ENCODE measurements at places on chromosomes 1 and 21.
A peak's percentile ranks its signal among the peaks of the same experiment; 100 is the strongest.

- peaks cover 12% of the 10 kb centered on the region for H3K36me3 ChIP-seq
- peaks cover 13% of the 10 kb centered on the region for H3K4me1 ChIP-seq
- peak within 1 kb of the TSS; percentile 94 for H3K27ac ChIP-seq
- no peaks in the 10 kb centered on the region for H3K27me3 ChIP-seq
- DNase-seq, result peak; percentile 77
- H3K4me3 ChIP-seq, result peak within 1 kb of the TSS; percentile 81
Observed at GRCh38 chr1:113759333-113760101, at the start of gene PHTF1. TSS of gene PHTF1 (minus strand) at chr1:113759486. CDS start at chr1:113758703, 783 bp downstream.

DNA sequence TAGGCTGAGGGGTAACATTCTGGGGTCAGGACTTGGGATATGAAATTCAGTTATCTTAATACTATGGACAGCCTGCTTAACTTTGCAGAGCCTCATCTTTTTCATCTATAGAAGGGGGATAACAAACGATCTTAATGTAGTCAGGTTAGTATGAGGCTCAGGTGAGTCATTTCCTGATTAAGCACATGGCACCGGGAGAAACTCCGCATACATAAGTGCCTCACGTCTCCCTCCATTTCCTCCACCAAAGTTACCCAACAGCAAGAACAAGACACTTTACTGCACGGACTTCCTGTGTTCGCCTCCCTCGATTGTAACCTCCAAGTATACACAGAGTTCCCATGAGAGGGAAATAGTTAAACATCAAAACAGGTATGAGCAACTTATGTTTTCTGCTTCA, 112.7 kb upstream of the COA6 start:
- H3K4me1 ChIP-seq, result peaks cover 22% of the 10 kb centered on the region
- peaks cover 11% of the 10 kb centered on the region for H3K27me3 ChIP-seq
- no peak overlapping the region for H3K4me3 ChIP-seq
- peak overlapping the region; percentile 76 for H3K27ac ChIP-seq
- H3K36me3 ChIP-seq, result peaks cover 3% of the 10 kb centered on the region

- no peaks in the 10 kb centered on the region for H3K36me3 ChIP-seq
- H3K4me1 ChIP-seq, result no peaks in the 10 kb centered on the region
- H3K27ac ChIP-seq, result no peak overlapping the region
- H3K27me3 ChIP-seq, result no peaks in the 10 kb centered on the region
- no peak for DNase-seq
Observed at GRCh38 chr1:69733061-69733460, 165.3 kb downstream of the LRRC7 start.

- H3K36me3 ChIP-seq, result peaks cover 23% of the 10 kb centered on the region
- H3K4me1 ChIP-seq, result peaks cover 15% of the 10 kb centered on the region
- no peak for DNase-seq
- H3K27ac ChIP-seq, result no peak overlapping the region
- no peaks in the 10 kb centered on the region for H3K27me3 ChIP-seq
Observed at GRCh38 chr1:154989195-154989860, 4.1 kb upstream of the LENEP start.

- no peaks in the 10 kb centered on the region for H3K27me3 ChIP-seq
- no peaks in the 10 kb centered on the region for H3K36me3 ChIP-seq
Observed at GRCh38 chr1:54003249-54003646, 14.7 kb downstream of the LDLRAD1 start.

DNA sequence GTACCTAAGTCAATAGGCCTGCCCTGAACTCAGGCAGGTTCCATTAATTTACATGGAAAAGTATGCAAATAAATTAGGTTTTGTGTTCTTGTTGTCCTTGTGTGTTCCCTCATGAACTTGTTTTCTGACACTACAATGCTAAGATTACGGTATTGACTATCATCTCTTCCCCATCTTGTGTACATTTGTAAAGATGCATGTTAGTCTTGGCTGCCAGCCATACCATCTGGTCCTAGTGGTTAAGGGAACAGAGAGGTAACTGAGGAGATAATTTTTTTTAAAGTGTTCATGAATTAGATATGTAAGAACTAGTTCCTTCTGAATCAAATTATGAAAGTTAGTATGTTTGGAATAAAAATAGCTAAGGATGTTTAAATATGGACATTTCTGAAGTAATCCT, 167.6 kb upstream of the ADAMTS5 start:
- no peak overlapping the region for H3K27ac ChIP-seq
- DNase-seq, result no peak
- H3K4me3 ChIP-seq, result no peak overlapping the region
- H3K27me3 ChIP-seq, result no peaks in the 10 kb centered on the region
- no peaks in the 10 kb centered on the region for H3K36me3 ChIP-seq
- H3K4me1 ChIP-seq, result no peaks in the 10 kb centered on the region

DNA sequence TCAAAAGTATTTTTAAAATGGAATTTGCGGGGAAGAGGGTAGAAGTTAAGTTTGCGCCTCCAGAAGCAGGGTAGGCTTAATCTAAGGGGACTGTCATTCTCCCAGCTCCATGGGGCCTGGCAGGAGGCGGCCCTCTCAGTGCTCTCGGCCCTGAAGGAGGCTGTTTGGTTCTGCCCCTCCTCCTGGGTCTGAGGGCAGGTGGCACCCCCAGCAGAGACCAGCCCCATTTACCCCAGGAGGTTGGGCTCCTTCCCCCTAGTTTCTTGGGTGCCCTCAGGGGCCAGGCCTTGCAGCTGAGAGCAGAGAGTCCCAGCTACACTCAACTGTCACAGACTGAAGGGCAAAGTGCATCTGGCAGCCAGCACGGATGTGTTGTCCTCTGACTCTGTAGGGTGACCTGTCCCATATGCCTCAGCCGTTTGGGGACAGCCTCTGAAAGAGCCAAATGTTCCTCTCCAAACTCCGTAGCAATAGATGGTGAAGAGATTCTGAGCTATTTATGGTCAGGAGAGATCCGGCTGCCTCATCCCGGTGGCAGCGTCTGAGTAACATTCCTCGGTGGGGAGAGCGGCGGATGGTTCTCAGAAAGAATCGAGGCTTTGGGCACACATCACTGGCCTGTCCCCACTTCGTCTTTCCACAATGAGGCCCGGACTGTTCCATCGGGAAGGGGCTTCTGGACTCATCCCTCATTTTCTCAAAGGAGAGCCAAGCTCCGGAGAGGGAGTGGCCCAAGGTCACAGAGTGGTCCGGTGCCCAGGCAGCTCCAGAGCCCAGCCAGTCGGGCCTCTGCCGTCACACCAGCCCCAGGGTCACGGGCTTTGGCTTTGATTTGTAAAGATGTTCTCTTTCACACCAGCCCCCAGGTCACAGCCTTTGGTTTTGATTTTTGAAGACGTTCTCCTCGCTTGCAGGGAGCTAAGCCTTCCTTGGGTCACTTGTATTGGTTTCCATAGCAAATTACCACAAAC, 424.2 kb upstream of the VAMP3 start:
- H3K36me3 ChIP-seq, result no peaks in the 10 kb centered on the region
- no peak overlapping the region for H3K4me3 ChIP-seq
- DNase-seq, result no peak
- H3K27ac ChIP-seq, result no peak overlapping the region
- H3K27me3 ChIP-seq, result no peaks in the 10 kb centered on the region
- H3K4me1 ChIP-seq, result no peaks in the 10 kb centered on the region

- H3K4me3 ChIP-seq, result no peak overlapping the region
- no peak overlapping the region for H3K27ac ChIP-seq
- H3K36me3 ChIP-seq, result no peaks in the 10 kb centered on the region
- H3K4me1 ChIP-seq, result no peaks in the 10 kb centered on the region
Observed at GRCh38 chr1:210707300-210708240, 378.9 kb downstream of the HHAT start.

GRCh38 chr21:37874904-37875780, 41.1 kb downstream of the KCNJ6 start:
- no peak for DNase-seq
- H3K27me3 ChIP-seq, result peaks cover 6% of the 10 kb centered on the region
- no peaks in the 10 kb centered on the region for H3K36me3 ChIP-seq
- no peak overlapping the region for H3K4me3 ChIP-seq
- H3K4me1 ChIP-seq, result peaks cover 13% of the 10 kb centered on the region

DNA sequence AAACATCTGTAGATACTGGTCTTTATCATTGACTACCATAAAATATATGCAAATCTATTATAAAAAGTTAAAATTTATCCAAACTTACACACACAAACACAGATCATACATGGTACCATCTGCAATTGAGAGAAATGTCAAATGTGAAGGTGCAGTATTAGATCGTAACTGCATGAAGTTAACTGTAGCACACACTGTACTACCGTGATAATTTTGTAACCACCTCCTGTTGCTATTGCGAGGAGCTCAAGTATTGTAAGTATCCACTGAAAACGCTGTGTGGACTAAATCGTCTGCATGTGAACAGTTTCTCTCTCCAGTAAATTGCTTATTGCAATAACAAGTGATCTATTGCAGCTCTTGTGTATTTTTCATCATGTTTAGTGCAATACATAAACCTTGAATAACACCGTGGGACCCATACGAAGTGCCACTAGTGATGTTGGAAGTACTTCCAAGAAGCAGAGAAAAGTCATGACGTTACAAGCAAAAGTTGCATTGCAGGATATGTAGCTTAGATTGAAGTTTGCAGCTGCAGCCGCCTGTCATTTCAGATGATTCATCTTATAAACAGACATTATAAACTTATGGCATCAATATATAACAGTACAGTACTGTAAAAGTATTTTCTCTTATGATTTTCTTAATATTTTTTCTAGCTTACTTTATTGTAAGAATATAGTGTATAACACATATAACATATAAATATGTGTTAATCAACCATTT, 172.9 kb downstream of the SDCCAG8 start:
- DNase-seq, result no peak
- no peak overlapping the region for H3K4me3 ChIP-seq
- H3K27ac ChIP-seq, result no peak overlapping the region
- peaks cover 13% of the 10 kb centered on the region for H3K36me3 ChIP-seq

DNA sequence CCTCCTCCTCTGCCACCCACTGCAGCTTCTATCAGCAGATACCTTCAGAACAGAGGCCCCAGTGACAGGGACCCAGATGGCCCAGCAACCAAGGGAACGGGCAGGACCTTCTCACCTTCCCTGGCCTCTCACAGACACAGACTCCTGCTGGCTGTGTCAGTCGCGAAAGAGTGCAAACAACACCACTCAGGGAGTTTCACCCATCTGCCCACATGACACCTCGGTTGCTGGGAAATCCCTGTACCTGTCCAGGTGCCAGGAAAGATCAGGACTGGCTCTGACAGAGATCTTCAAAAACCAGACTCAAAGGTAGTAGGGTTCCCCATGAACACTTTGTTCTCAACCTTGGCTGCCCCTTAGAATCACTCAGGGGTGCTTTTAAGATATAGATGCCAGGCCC, 83.5 kb upstream of the HIVEP3 start:
- DNase-seq, result no peak
- no peak overlapping the region for H3K27ac ChIP-seq
- H3K4me3 ChIP-seq, result no peak overlapping the region
- H3K4me1 ChIP-seq, result peaks cover 9% of the 10 kb centered on the region

- H3K27ac ChIP-seq, result no peak overlapping the region
- no peak for DNase-seq
- no peak overlapping the region for H3K4me3 ChIP-seq
- no peaks in the 10 kb centered on the region for H3K4me1 ChIP-seq
- no peaks in the 10 kb centered on the region for H3K36me3 ChIP-seq
Observed at GRCh38 chr1:29836651-29837646, 600.6 kb downstream of the PTPRU start.

DNA sequence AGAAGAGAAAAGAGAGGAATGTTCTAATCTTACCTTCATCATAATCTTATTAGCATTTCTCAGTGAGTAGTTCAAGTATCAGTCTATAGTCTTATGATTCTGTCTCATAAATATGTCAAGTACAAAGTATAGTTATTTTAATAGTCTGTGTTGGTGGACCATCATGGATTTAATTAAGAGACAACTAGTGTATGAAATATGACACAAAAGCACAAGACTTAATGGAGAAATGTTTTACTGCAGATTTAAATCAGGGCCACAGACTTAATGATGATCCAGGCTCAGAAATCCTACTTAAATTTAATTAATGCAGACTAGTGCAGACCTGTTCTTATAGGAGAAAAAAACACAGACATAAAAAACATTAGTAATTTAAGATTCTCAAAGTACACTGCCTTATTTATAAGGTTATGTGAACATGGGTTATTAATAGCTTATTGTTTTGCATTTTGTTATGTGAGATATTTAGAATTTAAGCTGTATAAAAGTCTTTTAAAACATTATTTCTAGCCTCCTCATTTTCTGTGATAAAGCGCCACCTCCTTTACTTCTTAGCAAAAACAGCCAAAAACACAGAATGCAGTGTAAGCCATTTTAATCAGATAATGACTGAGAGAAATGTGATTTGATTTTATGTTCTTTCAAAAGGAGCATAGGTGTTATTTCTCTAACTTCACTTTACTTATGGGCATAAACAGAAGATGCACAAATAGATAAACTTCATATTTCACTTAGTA, 255.0 kb upstream of the SNX7 start:
- DNase-seq, result no peak
- H3K4me3 ChIP-seq, result no peak overlapping the region
- peaks cover 2% of the 10 kb centered on the region for H3K27me3 ChIP-seq
- H3K4me1 ChIP-seq, result peaks cover 3% of the 10 kb centered on the region
- no peak overlapping the region for H3K27ac ChIP-seq

- no peaks in the 10 kb centered on the region for H3K36me3 ChIP-seq
- H3K27me3 ChIP-seq, result peaks cover 5% of the 10 kb centered on the region
Observed at GRCh38 chr1:13901039-13901438, 201.1 kb downstream of the PRDM2 start.

GRCh38 chr1:80755944-80756343, 1044.8 kb upstream of the ADGRL2 start:
- H3K4me3 ChIP-seq, result no peak overlapping the region
- no peak for DNase-seq
- no peaks in the 10 kb centered on the region for H3K36me3 ChIP-seq
- no peaks in the 10 kb centered on the region for H3K27me3 ChIP-seq
- no peak overlapping the region for H3K27ac ChIP-seq
- no peaks in the 10 kb centered on the region for H3K4me1 ChIP-seq

DNA sequence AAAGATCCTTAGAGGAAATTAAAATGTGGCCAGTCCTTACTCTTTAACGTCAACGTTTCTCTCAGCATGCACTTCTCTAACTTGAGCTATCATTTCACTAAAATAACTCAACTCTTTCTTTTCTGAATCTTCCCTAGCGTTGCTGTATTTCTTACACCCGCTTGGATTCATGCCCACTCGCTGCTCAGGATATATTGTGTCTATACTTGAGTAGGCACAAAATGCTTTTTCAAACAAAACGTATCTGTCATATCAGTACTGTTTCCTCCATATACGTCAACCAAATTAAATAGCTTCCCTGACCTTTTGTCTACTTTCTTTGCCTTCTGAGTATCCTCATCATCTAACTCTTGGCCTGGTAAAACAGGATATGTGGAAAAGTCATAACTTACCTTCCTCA, 549.7 kb downstream of the SMYD3 start:
- H3K4me3 ChIP-seq, result no peak overlapping the region
- H3K36me3 ChIP-seq, result no peaks in the 10 kb centered on the region
- H3K4me1 ChIP-seq, result peaks cover 26% of the 10 kb centered on the region
- no peak for DNase-seq
- H3K27ac ChIP-seq, result no peak overlapping the region
